ENCODE measurements at places on chromosomes 16 and 17. TPM values are rescaled to one million over a fixed set of nuclear protein-coding genes. Genes with fewer than 3 reads are reported as not detected.

- DNase-seq: peak; percentile 68
These were observed at the start of gene LLGL2 for GRCh38 chr17:75524970-75525805. LLGL2 (plus strand) TSS chr17:75525697; CDS start chr17:75543427, 17,730 bp downstream.

DNA sequence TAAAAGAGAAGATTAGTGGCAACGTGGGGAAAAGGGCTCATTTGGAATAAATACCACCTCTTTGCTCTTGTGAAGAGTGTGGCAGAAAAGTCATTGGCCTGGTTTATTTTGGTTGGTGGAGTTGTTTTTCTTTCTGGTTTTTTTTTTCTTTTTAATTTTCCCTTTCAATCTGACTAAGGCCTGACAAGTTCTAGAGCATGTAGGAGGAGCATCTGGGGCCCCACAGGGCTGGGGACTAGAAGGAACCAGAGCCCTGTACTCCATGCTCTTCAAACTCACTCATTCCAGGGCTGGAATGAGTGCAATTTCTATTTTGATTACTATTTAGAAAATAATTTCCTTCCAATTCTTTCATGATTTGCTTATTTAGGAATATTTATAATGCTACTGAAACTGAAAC, 13.3 kb downstream of the IRX5 start:
- no peak for DNase-seq

DNA sequence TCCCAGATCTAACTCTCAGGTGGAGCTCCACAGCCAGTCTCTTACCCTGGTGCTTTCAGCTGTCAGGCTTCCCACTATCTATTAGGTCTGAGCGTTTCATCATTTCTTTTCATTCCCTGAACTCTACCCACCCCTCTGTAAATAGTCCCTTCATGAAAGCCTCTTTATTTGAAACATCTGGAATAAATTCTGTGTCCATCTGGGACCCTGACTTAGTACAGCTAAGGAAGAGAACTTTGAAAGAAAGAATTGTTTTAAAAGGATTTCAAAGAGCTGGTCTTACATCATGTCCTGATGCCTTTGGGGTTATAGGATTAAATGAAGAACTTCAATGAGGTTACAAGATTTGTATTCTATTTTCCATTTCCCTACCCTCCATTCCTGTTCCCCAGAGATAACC, 388.5 kb upstream of the CA10 start:
- DNase-seq: no peak

The EME1 gene
- 3.4 TPM for total RNA-seq

DNA sequence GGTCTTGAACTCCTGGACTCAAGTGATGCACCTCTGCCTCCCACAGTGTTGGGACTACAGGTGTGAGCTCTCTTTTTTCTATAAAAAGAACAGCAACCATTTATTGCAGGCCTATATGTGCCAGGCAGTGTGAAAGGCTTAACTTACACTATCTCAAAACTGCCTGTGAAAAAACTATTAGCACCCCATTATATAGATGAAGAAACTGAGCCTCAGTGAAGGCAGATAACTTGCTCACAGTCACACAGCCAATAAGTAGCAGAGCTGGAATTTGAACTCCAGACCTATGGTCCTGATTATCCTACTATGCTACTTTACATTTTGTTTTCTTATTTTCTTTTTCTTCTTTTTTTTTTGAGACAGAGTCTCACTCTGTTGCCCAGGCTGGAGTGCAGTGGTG, 15.1 kb downstream of the NDE1 start:
- DNase-seq: no peak

- DNase-seq: peak; percentile 94
These were observed at the start of gene LSM12 for GRCh38 chr17:44066204-44066930. LSM12 (minus strand) TSS chr17:44066671; CDS start chr17:44066587, 84 bp downstream.

Measured in uterus (tissue), 4 donors.